ENCODE measurements at places on chromosomes 13 and 19.

DNA sequence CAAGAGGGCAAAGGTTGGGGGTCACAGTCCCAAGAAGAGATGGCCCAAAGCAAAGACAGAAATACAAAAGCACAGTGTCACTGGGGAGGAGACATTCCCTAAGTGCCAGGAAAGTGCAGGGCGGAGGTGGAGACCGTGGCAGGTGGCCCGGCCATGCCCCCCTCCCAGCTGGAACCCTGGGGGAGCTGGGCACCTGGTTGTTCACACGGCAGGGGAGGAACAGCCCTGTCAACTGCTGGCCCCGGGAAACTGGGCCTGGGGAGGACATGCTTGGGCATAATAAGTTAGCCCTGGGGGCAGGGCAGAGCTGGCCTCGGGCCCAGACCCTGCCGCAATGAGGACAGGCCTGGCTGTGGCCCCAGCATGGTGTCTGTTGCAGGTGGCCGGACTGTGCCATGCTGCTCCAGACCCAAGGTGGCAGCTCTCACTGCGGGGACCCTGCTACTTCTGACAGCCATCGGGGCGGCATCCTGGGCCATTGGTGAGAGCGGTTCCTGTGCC lies 7.4 kb downstream of the HPN start:
- no peak for DNase-seq

DNA sequence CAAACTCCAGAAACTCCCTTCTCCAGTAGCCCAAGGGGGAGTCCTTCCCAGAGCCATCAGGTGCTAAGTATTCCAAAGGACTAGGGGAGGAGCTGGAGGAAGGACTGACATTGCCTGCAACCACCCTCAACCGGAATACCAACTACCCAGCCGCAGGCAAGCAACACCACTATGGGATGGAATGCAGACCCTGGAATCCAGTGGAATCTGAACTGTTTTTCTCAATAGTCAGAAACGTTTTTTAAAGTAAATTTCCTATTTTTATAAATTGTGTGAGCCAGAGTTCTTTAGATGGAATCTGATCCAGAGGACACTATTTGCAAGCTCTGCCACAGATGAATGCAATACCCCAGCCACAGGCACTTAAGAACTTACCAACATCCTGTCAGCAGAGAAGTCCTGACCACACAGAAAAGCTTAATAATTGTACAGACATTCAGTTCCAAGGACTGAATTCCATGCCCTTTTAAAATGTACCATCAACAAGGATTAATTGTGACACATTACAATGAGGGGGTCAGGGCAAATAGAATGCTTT lies 92.1 kb downstream of the USP12 start:
- no peak for DNase-seq

DNA sequence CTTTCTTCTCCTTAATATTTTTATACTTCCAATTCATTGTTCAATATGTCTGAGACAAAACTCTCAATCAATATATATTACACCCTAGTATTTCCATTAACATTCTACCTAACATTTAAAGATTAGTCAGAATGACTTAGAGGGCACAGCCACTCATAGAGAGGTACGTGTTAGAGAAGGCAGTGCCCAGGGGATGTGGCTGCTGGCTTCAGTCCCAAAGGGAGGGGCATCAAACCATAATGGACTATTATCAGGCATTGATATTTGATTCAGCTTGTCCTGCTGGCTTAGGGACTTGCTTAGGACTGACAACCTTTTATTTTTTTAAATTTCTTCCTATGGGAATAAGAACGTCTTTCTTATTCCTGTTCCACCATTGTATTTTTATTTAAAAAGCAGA lies 1392.0 kb upstream of the ATXN8OS start:
- DNase-seq: no peak

DNA sequence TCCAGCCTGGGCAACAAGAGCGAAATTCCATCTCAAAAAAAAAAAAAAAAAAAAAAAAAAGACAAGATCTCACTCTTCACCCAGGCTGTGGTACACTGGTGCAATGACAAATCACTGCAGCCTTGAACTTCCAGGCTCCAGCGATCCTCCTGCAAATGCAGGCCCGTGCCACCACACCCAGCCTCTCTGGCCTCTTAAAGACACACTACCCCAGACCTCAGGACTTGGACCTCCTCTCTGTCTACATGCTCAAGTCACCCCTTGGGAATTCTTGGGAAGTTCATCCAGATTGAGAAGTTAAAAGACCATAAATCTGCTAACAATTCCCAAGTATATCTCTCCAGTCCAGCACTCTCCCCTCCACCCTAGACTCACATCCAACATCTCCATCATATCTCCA lies 10.6 kb upstream of the HIPK4 start:
- no peak for DNase-seq

DNA sequence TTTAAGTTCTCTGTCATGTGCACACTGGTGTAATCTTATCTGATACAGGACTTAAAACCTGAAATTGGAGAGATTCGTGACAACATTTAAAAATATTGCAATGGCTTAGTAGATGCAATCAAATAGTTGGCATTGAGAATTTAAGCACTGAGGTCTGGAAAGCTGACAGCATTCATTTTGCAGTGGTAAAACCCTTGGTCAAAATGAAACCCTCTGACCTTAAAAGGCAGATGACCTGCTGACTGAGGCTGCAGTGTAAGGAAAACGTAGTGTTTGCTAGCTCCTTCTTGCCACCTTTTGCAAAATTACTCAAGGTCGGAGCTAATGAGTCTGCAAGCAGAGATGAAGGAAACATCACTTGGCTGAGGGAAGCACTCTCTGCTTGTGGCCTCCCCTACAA lies 150.6 kb downstream of the KCTD12 start:
- no peak for DNase-seq

DNA sequence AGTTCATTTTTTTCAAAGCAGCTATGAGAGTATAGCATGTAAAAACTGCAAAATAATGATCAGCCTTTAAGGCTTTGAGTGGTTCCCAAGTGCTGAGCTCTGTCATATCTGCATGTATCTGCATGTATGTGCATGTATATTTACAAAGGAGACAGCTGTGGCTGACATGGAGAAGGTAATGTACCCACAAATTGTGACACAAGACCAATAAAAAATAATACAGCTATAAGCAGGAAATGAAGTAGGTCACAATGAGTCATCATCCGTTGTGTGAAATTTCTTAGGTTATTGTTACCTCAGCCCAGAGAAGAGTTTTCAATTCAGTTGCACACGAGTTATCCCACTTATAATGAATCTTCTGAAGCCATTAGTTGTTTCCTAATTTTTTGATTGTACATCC lies 60.9 kb upstream of the MED4 start:
- no peak for DNase-seq

DNA sequence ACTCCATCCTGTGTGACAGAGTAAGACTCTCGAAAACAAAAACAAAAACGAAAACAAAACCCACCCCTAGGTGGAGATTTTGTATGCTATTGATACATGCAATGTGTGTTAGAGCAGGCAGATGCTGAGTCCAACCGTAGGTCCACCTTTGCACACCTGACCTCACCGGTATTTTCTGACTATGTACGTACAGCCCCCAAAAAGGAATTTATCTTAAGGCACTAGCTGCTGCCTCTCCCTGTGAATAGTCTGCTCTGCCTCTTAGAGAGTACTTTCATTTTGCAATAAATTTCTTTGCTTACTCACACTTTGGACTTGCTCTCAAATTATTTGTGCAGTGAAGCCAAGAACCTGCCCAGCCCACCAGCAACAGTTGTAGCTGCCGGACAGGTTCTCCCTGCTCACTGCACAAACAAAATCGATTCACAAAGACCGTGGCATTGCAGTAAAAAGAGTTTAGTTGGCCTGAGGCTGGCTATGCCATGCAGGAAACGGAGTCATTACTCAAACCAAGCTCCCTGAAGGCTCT lies 8.2 kb upstream of the ZNF77 start:
- DNase-seq: no peak

- DNase-seq: no peak
These were observed 2.8 kb downstream of the KMT2B start for GRCh38 chr19:35720648-35721047.

- no peak for DNase-seq
These were observed 175.3 kb downstream of the ZIC5 start for GRCh38 chr13:99796175-99796819.

DNA sequence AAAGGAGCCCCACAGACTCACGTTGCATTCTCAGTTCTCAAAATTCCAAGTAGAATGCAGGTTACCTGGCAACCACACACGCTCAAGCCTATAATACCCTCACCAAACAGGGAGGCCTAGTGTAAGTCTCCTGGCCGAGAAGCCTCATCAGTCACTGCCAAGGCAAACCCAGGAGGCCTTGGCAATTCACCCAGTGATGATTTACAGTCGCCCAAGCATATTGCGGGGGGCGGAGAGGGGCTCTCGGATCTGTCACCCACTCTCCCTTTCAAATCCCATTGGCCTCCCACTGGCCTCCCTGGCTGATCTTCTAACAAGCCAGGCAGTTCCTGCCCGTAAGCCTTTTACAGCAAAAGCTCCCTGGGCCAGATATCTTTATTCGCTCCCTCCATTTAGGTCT lies 1.1 kb downstream of the AKAP8L start:
- DNase-seq: no peak

- no peak for DNase-seq
These were observed 80.7 kb downstream of the ATP11A start for GRCh38 chr13:112770504-112770903.

- DNase-seq: no peak
These were observed 382.7 kb downstream of the LIG4 start for GRCh38 chr13:107832500-107833100.

DNA sequence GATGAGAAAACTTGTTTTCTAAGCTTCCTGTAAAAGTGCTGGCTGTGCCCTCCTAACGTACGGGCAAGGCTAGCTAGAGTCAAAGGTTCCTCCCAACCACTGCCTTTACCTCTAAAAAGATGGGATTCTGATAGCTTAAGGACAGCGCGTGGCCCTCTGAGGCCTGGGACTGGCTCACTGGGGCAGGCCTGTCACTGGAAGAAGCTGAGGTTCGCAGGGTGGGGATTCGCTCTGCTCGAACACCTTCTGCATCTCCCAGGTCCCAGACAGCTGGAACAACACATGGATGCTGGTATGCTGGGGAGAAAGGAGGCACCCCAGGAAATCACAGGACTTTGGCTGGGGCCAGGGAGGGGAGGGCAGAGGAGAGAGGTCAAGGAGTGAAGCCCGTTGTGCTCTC lies 53.1 kb downstream of the CRYL1 start:
- DNase-seq: no peak

DNA sequence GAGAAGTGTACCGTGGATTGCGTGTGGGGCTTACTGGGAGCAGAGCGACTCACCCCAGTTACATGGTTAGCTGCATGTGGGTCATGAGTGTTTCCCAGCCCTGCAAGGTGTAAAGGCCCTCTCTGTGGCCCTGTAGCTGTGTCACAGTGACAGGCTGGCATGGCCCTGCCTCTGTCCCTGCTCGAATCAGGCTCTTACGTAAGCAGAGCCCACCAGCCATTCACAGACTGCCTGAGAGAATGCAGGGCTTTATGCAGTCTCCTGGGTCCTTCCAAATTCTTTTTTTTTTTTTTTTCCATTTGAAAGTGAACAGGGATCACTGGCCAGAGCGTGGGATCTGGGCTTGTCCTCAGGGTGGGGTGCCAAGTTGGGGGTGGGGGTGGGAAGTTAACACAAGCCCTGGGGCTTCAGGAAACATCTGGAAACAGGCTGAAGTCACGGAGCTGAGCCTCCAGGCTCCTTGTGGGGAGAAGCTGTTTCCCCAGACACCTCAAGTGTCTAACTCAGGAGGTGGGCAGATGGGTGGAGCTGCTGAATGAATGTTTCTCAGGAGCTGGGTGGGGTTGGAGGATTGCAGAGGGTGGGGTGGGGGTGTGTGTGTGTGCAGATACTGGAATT lies 13.4 kb downstream of the TECR start:
- DNase-seq: no peak

DNA sequence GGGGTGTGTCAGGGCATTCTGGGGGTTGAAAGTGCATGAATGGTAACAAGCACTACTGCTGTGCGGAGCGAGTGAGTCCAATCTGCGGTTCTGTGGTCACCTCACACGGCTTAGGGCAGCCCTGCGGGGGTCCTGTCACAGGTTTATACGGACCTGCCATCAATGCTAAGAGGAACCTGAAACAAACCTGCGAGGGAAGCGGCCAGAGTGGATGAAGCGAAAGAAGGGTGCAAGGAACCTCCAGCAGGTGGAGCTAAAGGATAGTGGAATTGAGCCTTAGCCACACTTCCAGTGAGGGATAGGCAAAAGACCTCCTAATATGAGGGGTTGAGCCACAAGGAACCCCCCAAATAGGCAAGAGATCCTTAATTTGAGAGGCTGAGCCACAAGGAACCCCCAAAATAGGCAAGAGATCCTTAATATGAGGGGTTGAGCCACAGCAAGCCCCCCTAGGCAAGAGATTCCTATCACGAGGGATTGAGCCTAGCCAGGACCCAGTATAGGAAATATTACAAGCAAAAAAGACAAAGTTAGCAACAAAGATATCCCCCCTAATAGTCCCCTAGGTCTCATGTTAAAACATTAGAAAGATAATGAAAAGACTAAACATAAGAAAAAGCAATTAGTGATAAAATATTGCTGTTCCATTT lies 6.3 kb upstream of the ZNF69 start:
- DNase-seq: peak; percentile 36

GRCh38 chr13:24650161-24650560 lies 30.0 kb upstream of the ATP12A start:
- no peak for DNase-seq

GRCh38 chr19:4083677-4084546 lies 17.2 kb upstream of the ZBTB7A start:
- DNase-seq: no peak

DNA sequence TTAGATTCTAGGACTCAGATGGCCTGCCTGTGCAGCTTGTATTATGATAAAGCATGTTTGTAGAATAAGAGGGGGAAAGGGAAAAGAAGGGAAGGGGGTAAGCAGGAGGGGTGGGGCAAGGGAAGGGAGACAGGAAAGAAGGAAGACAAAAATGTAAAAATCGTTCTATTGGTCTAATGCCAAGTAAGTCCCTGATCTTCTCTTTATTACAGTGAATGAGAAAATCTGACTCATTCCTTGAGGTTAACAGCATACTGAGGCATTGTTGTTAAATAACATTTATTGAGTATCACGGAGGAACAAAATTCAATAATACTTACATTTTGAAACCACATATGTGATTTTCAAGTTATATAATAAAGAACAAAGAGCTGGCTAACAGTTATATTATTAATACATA lies 1534.7 kb downstream of the OLFM4 start:
- no peak for DNase-seq

All from stimulated activated CD4-positive, alpha-beta T cell treated with anti-CD3 and anti-CD28 coated beads, Interleukin-12 subunit alpha, Interleukin-12 subunit beta, amount 100 ng/mL, for 4 hours (primary cell).